ENCODE measurements at places on chromosomes 3 and 15. TPM values are rescaled to one million over a fixed set of nuclear protein-coding genes. Genes with fewer than 3 reads are reported as not detected.

GRCh38 chr15:39936187-39936586 lies 2.3 kb downstream of the EIF2AK4 start:
- no peak overlapping the region for H3K4me3 ChIP-seq
- H3K4me1 ChIP-seq, result peaks cover 13% of the 10 kb centered on the region
- no peaks in the 10 kb centered on the region for H3K27me3 ChIP-seq

GRCh38 chr3:50433954-50434353 lies 69.5 kb downstream of the CACNA2D2 start:
- peaks cover 52% of the 10 kb centered on the region for H3K27me3 ChIP-seq
- no peaks in the 10 kb centered on the region for H3K4me1 ChIP-seq
- no peaks in the 10 kb centered on the region for H3K36me3 ChIP-seq
- no peak for DNase-seq
- no peak overlapping the region for H3K4me3 ChIP-seq
- H3K27ac ChIP-seq, result no peak overlapping the region

DNA sequence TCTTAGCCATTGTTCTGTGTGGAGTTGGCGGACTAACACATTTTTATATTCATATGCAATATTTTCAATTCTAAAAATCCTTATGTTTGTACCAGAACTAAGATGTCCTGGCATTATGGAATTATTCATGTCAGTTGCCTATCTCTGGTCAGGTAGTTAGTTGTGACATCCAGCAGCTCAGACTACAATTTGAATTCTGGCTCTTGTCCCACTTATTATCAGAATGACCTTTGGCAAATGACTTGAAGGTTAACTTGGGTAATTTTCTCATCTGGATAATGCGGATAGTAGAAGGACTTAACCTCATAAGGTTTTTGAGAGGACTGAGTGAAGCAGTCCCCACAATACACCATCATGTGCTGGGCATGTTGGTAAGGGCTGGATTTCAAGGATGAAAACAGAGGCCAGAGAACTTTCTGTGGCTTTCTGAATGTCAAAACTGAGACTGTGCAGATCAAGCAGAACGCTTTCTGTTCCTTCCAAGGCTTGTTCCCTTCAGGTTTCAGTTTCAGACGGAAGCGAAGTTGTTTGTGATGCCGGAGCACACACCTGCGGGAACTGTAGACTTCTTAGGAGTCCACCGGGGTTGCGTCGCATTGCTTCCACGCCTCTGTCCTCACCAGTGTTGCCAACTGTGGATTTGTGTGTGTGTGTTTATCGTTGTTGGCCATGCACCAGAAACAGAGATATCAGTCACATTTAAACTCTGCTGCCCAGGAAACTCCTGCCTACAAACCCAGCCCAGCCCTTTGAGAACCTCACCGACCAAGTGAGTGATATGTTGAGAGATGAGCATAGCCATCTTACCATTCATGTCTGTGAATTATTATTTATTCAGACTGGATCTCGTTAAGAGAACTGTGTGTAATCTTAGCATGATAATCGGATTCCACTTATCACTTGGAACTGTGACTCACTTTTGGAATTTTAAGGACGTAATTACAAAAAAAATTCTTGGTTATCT lies 76.0 kb downstream of the PTPRG start:
- H3K4me3 ChIP-seq, result no peak overlapping the region
- peaks cover 8% of the 10 kb centered on the region for H3K36me3 ChIP-seq
- no peak for DNase-seq
- H3K4me1 ChIP-seq, result peaks cover 9% of the 10 kb centered on the region

- peaks cover 4% of the 10 kb centered on the region for H3K36me3 ChIP-seq
- peaks cover 61% of the 10 kb centered on the region for H3K4me1 ChIP-seq
- peak overlapping the region; percentile 83 for H3K27ac ChIP-seq
- peaks cover 3% of the 10 kb centered on the region for H3K27me3 ChIP-seq
- no peak for DNase-seq
- H3K4me3 ChIP-seq, result peak overlapping the region; percentile 86
Observed at GRCh38 chr15:41560572-41560874, 1.5 kb downstream of the TYRO3 start.

DNA sequence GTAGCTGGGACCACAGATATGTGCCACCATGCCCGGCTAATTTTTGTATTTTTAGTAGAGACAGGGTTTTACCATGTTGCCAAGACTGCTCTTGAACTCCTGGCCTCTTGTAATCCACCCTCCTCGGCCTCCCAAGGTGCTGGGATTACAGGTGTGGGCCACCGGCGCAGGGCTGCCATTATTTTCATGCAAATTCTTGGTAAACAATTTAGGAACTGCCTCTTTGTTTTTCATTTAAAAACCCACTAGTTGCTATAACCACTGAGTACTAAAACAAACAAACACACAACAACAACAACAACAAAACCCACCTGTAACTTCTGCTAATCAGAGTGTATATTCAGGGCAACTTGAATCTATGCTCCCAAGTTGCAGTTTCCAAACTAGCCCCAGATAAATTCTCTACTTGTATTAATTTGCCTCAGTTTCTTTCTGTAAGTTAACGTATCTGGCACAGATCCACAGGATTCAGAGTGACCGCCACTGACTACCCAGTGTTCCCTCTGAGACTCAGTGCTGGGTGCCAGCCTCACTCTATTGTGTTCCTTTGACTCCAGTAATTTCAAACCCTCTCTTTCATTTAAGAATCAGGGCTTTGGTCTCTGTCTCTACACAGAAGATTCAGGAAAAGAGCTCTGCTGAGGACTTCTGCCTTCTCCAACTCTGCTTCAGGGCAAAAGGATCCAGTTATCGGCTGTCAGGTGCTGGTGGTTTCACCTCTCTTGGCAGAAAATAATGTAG lies 18.6 kb upstream of the ZNF710 start:
- no peaks in the 10 kb centered on the region for H3K4me1 ChIP-seq
- H3K4me3 ChIP-seq, result no peak overlapping the region
- no peak overlapping the region for H3K27ac ChIP-seq
- H3K27me3 ChIP-seq, result peaks cover 9% of the 10 kb centered on the region

- H3K4me3 ChIP-seq, result no peak overlapping the region
- H3K27me3 ChIP-seq, result no peaks in the 10 kb centered on the region
- no peaks in the 10 kb centered on the region for H3K36me3 ChIP-seq
- no peaks in the 10 kb centered on the region for H3K4me1 ChIP-seq
- H3K27ac ChIP-seq, result no peak overlapping the region
Observed at GRCh38 chr15:98997312-98997711, 10.3 kb downstream of the PGPEP1L start.

DNA sequence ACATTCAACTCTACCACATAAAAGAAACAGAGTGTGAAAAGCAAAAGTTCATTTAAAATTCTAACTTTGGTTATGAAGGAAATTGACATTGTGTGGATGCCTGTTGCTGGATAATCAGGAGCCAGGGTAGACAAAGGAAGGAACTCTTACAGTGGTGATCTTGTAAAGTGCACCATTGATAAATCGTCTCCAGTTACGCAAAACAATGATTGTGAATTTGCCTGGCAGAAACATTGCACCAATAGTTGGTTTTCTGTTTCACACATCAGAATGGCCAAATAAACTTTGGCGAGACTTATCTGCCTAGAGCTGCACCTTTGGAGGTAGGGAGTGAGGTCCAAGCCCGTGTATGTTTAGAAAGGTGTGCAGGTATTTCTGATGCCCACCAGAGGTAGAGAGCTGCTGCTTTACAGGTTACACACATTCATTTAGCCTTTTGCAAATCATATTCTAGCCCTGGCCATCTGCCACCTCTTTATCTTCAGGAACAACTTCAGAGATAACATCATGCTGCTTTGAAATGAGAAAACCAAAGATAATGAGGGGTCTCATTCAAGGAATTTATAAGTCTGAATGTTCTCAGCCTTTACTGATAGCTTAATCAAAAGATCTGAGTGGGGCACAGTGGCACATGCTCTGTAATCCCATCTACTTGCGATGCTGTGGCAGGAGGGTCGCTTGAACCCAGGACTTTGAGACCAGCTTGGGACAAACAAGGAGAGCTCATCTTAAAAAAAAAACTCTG lies 47.4 kb upstream of the P3H2 start:
- no peak overlapping the region for H3K4me3 ChIP-seq
- no peak for DNase-seq
- peaks cover 5% of the 10 kb centered on the region for H3K4me1 ChIP-seq
- H3K36me3 ChIP-seq, result no peaks in the 10 kb centered on the region

DNA sequence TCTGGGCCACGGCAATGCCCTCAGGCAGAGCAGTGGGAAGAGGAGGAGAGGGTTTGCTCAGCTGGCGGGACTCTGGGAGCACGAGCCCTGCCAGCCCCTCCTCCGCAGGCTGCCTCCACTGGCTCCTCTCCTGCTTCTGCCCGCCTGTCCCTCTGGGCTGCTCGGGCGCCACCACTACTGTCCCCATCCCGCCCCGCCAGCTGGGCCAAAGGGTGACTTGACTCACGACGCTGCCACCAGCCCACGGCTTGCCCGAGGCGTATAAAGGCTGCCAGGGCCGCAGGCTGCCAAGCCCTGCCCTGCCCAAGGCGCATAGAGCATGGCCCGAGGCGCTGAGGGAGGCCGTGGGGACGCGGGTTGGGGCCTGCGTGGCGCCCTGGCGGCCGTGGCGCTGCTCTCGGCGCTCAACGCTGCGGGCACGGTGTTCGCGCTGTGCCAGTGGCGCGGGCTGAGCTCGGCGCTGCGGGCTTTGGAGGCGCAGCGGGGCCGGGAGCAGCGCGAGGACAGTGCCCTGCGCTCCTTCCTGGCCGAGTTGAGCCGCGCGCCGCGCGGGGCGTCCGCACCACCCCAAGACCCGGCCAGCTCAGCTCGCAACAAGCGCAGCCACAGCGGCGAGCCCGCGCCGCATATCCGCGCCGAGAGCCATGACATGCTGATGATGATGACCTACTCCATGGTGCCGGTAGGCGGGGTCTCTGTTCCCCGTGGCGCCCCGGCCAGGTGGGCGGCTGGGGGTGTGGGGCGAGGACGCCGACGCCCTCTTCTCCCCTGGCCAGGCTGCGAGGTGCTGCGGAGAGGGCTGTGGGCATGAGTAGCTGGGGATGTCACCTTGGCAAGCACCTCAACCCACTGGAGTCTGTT lies at the start of gene GLDN:
GLDN (plus strand) TSS at position 290 of the 861 bp plus-strand sequence; CDS start at position 320, 30 bp downstream.
- H3K4me1 ChIP-seq, result no peaks in the 10 kb centered on the region
- peaks cover 79% of the 10 kb centered on the region for H3K27me3 ChIP-seq
- no peaks in the 10 kb centered on the region for H3K36me3 ChIP-seq
- H3K27ac ChIP-seq, result no peak within 1 kb of the TSS

DNA sequence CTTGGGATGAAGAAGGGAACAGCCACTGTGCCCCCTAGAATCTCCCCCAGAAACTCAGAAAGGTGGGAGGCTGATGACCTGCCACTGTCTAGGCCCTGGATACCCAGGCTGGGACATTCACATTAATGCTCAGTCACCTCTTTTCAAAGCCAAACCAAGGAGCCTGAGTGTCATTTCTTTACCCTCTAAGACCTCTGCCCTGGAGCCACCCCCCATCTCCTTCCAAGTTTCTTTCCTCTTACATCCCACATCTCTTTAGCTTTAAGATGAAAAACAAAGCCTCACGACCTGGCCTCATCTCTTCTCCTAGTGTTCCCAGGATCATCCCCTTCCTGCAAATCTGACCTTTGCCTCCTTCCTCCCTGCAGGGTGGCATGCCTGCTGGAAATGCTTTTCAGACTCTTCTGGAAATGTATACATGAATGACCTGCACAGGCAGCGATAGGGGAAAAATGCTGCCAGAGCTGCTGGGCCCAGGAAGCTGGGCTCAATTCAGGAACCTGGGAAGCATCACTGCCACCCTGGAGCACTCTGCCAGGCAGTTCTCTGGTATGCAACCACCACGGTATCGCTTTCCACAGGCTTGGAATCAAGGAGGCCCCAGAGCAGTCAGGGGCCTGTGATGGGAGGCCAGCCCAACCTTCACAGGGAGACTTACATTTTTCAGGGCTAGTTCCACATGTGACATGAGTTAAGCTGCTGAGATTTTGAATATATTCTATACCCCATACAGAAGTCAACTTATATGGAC lies 67.6 kb downstream of the DAPK2 start:
- H3K36me3 ChIP-seq, result no peaks in the 10 kb centered on the region
- no peaks in the 10 kb centered on the region for H3K4me1 ChIP-seq
- H3K27me3 ChIP-seq, result no peaks in the 10 kb centered on the region

DNA sequence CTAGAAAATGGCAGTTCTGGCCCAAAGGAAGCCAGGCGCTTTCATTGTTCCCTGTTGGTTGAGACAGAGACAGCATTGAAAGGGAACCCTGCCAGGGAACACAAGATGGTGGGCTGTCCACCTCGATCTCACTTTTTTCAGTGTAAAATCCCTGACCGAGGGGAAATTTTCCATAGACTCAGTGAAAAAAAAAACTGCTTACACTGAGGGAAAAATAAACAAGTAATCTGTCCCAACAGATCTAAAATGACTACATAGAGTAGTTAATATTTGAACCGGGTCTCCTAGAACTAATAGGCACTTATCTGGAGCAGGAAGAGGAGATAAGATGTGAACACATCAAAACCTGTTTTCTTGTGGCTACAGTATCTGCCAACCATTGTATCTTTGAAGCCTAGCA lies 763.4 kb upstream of the GOLIM4 start:
- H3K4me1 ChIP-seq, result peaks cover 19% of the 10 kb centered on the region
- H3K36me3 ChIP-seq, result peaks cover 21% of the 10 kb centered on the region
- H3K27ac ChIP-seq, result peak overlapping the region; percentile 82
- H3K27me3 ChIP-seq, result no peaks in the 10 kb centered on the region
- DNase-seq, result no peak

- no peak overlapping the region for H3K4me3 ChIP-seq
- H3K27ac ChIP-seq, result no peak overlapping the region
- H3K4me1 ChIP-seq, result peaks cover 3% of the 10 kb centered on the region
- no peaks in the 10 kb centered on the region for H3K27me3 ChIP-seq
- DNase-seq, result no peak
Observed at GRCh38 chr15:58632789-58633188, 116.7 kb downstream of the ADAM10 start.

DNA sequence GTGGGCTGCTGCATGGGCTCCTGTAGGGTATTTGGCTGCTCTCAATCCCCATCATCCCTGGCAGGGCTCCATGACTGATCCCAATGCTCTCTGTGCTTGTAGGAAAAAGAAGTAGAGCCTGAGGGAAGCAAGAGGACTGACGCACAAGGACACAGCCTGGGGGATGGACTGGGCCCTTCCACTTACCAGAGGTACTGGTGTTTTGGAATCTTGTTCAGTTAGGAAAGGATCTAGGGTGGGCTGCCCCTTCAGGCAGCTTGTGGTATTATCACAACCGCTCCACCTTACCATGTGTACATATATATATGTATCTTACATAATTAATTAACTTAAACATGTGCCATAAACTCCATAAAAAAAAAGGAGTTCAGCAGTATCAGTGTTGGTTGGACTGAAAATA lies 1.3 kb downstream of the SLC28A2 start:
- no peaks in the 10 kb centered on the region for H3K27me3 ChIP-seq
- peaks cover 2% of the 10 kb centered on the region for H3K36me3 ChIP-seq
- no peak for DNase-seq
- no peak overlapping the region for H3K27ac ChIP-seq

GRCh38 chr3:196159952-196160804 lies 51.0 kb downstream of the ZDHHC19 start:
- H3K36me3 ChIP-seq, result no peaks in the 10 kb centered on the region
- peak overlapping the region; percentile 92 for H3K27ac ChIP-seq
- peak; percentile 25 for DNase-seq
- peaks cover 13% of the 10 kb centered on the region for H3K4me1 ChIP-seq
- peaks cover 12% of the 10 kb centered on the region for H3K27me3 ChIP-seq

GRCh38 chr3:151901644-151902285 lies 28.3 kb downstream of the SUCNR1 start:
- no peak overlapping the region for H3K27ac ChIP-seq
- H3K36me3 ChIP-seq, result no peaks in the 10 kb centered on the region
- H3K4me1 ChIP-seq, result peaks cover 1% of the 10 kb centered on the region
- no peaks in the 10 kb centered on the region for H3K27me3 ChIP-seq
- no peak for DNase-seq

The SOX2 gene
- 72.0 TPM for total RNA-seq

The COLQ gene
- 9.2 TPM for total RNA-seq

The PLA2G4D gene
- total RNA-seq, result not detected

The GOLGA8N gene
- total RNA-seq, result 0.69 TPM

The NTRK3 gene
- not detected for total RNA-seq

Measured in progenitor cell of endocrine pancreas (in vitro differentiated cells).